CD4-positive, alpha-beta T cell treated with Interleukin-6 at 100 ng/mL for 8 hours (primary cell): ENCODE measurements at places on chromosomes 1 and 21.
A peak's percentile ranks its signal among the peaks of the same experiment; 100 is the strongest.

DNA sequence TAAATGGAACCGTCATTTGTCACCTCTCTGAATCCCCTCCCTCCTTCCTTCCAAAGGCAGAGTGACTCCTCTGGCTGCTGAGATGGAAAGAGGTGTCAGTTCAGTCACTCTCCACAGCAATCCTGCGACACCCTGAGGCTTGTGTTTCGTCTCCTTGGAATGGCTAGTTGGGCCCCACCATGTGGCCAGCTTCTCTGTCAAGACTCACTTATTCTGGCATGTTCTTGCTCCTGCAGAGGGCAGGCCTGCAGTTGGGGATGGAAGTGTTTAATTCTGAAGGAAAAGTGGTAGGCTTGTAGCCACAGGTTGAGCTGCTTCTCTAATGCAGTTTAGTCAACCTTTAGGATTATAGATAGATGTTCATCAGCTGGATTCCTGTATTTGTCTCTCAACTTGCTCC is 149.6 kb downstream of the LMO4 start:
- no peak for DNase-seq

DNA sequence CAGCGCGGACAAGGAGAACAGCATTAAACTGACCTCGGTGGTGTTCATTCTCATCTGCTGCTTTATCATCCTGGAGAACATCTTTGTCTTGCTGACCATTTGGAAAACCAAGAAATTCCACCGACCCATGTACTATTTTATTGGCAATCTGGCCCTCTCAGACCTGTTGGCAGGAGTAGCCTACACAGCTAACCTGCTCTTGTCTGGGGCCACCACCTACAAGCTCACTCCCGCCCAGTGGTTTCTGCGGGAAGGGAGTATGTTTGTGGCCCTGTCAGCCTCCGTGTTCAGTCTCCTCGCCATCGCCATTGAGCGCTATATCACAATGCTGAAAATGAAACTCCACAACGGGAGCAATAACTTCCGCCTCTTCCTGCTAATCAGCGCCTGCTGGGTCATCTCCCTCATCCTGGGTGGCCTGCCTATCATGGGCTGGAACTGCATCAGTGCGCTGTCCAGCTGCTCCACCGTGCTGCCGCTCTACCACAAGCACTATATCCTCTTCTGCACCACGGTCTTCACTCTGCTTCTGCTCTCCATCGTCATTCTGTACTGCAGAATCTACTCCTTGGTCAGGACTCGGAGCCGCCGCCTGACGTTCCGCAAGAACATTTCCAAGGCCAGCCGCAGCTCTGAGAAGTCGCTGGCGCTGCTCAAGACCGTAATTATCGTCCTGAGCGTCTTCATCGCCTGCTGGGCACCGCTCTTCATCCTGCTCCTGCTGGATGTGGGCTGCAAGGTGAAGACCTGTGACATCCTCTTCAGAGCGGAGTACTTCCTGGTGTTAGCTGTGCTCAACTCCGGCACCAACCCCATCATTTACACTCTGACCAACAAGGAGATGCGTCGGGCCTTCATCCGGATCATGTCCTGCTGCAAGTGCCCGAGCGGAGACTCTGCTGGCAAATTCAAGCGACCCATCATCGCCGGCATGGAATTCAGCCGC is 2.5 kb downstream of the S1PR1 start:
- DNase-seq = peak; percentile 62

DNA sequence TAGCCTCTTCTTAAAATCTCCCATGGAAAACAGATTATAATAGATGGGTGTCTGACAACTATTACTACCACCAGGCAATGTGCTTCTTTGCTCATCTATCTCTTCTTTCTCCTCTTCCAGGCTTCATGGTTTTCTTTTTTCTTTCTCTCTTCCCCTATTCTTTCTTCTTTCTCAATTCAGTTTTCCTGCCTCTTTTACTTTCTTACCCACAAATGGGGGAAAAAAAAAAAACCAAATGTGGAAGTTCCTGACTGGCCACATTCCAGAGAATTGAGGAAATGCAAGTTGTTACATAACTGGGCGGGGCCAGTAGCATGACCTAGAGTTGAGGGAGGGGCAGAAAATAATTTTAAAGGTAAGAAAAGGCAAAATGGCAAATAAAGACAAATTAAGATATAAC is 10.9 kb upstream of the SMG7 start:
- no peak for DNase-seq

DNA sequence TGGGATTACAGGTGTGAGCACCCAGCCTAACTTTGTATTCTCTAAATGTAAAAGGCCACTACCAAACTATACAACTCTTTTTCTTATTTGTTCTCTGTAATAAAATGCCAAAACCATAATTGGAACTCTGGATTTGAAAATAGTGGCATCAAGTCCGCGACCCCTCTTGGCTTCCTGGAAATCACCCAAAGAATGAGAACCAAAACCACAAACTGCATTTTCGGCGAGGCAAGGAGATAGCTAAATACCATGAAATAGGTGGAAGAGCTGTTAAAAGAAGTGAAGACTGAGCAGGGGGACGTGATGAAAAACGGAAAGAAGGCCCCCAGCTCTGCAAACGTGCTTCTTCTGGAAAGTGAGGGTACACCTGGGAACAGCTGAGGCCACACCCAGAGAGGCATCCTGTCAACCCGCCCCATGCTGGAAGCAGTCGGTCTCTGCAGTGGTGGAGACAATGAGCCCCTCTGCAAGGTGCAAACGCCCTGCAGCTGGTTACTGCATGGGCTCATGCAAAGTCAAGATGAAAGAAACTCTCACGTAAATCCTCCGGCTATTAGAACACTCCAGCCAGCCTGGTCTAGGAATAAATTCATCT is 22.5 kb downstream of the VPS26C start:
- no peak for DNase-seq

DNA sequence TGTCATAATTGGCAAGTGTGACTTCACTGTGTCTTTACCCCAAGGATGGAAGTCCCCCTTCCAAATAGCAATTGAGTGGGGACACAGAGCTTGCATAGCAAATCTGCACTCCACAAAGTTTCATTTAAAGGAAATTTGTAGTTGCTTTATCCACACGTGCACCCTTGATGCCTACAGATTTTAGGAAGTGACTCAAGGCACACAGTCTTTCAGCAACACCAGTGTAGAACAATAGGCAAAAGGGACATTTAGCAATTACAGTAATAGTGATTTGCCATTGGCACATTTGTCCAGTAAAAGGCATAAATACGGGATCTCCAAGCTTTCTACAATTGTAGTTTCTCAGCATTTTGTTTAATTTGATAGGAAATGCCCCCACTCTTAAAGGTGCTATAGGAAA is 43.4 kb upstream of the KAZN start:
- no peak for DNase-seq

- no peak for DNase-seq
These were observed 150.8 kb downstream of the PEX14 start for GRCh38 chr1:10625554-10625953.

DNA sequence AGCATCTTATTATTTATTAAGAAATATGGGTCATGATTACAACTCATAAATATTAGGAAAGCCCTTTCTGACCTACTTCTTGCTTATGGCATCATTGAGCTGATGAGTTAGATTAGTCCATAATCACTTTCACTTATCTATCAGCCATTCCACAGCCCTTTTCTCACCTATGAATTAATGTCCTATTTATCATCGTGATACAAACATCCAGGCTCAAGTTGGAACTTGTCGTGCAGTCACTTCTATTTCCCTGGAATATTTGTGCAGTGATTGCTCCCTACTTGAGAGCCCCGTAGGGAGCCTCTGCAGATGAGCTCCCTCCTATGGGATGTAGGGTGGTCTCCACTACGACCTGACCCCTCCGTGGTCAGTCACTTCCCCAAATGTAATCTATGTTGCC is 8.1 kb upstream of the F3 start:
- DNase-seq = no peak

GRCh38 chr1:156684227-156684782 is 7.1 kb upstream of the NES start:
- DNase-seq = peak; percentile 18

- DNase-seq = no peak
These were observed 95.3 kb downstream of the COP1 start for GRCh38 chr1:176111835-176112234.

GRCh38 chr21:16180614-16181013 is 450.8 kb downstream of the USP25 start:
- no peak for DNase-seq

GRCh38 chr1:116488071-116488470 is 82.8 kb downstream of the CD58 start:
- no peak for DNase-seq

DNA sequence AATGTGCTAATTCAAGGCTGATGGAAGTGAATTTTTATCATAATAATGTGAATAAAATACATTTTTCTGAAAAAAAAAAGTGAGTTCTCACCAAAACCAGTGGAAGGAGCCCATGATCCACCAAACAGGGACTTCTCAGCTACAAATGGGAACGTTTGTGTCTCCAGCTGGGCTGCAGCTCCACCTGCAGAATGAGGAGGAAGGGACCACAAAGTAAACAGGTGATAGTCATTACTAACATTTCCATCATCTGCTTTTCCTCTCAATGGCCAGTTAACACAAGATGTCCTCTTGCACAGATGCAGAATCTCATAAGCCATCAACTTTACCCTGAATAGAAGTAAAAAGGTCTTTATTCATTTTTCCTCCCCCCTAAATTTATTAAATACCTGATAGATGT is 246.2 kb downstream of the MRPL39 start:
- no peak for DNase-seq

DNA sequence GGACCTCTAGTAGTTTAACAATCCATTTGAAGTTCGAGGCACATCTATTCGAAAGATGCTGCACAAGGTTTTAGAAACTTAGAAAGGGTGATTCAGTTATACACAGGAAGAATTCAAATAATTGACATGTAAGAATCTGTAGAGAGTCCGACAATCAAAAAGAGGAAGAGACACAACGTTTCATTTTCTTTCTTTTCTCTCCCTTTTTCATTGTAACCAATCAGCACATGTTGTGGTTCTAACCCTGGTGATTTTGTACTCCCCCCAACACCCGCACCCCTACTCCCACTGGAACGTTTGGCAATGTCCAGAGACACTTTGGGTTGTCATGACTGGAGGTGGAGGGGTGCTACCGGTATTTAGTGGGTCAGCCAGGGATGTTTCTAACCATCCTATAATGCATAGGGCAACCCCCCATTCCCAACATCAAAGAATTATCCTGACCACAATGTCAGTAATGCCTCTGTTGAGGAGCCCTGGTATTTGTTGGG is 4.9 kb downstream of the TGFB2 start:
- DNase-seq = no peak

DNA sequence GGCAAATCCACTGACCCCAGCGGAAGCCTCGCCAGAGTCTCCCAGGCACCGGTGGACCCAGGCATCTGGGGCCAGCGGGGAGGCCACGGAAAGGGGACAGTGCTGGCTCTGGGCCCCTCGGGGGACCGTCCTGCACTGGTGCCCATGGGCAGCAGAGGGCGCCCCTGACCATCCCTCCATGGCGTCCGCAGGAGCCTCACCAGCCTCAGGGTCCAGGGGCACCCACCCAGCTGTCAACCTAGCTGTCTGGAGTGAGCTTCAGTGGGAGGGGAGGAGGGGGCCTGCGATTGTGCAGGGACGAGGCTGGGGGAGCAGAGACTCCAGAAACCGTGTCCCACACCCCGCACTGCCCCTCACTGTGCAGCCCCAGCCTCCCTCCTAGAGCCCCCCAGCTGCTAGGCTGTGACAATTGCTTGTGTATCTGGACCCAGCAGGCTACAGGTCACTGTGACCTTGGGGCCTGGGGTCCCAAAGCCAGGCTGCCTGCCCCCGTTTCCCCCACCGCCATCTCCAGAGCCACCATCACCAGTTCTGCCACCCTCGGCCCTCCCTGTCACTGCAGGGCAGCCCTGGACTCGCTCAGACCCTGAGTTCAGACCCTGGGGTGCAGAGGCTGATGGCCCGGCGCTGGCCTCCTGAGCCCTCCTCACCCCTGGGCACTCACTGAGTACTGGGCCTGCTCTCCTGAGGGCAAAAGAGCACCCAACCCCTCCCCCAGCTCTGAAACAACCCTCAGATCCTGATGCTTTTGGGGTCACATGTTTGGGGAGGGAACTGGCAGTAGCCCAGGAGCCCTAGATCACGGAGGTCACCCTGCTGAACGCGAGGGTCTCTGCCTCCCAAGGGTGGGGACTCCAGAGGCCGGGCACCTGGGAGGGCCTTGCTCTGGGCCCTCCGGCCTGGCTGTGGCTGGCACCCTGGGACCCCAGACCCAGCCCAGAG is 10.6 kb upstream of the COL6A1 start:
- DNase-seq = peak; percentile 15

DNA sequence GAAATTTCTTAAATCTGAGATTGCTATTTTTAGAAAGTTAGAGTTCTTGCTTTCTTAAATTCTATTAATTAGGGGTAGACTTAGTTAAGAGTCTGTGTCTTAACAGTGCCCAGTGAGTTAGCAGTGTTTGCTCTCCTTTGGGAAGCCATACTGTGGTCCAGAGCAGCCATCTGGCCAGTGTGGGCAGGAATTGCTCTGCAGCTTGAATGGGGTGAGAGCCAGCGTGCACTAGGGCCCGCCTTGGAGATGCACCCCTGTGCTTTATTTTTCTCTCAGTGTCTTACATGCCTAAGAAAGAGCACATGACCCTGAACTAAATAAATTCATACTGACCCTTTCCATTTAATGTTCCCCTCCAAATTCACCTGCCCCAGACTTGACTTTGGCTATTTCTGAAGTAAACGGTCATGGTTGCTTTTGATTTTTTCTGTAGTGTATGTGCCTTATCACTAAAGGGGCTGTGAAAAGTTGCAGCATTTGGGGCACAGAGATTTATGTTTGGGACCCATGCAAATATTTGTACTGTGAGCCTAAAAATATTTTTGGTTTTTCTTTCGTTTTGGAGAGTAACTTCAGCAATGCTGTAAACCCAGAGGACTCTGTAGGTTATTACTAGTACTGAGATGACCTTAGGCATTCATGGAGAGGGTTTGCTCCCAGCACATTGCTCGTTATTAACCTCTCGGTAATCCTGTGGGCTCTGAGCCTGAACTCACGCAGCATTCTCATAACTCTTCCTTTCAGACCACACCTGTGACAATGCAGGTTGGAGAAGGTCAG is 21.3 kb upstream of the KCNQ4 start:
- DNase-seq = no peak

DNA sequence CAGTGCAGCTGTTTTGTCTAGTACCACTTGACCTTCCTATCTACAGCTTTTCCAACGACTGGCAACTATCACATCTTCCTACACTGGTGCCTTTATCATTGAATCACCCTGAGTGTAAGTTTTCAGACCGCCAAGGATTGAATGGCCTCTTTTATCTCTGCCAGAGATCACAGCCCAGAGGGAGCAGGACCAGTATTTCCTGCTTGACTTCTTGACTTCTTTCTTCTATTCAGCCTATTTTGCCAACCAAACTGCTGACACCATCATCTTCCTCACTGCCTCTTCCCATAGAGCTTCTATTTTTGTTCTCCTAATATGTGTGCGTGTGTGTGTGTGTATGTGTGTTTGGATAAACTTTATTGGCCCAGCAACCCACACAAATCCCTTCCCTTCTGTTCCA is 53.8 kb downstream of the SERBP1 start:
- no peak for DNase-seq

GRCh38 chr1:26887125-26887524 is 3.0 kb downstream of the GPN2 start:
- peak; percentile 11 for DNase-seq
